ENCODE measurements at places on chromosomes 7 and 10. TPM values are rescaled to one million over a fixed set of nuclear protein-coding genes. Genes with fewer than 3 reads are reported as not detected.

PTER gene
- total RNA-seq = 13.4 TPM

ABCC2 gene
- total RNA-seq = 201 TPM

INMT gene
- total RNA-seq = not detected

MOGAT3 gene
- total RNA-seq = not detected

SPDYE2 gene
- total RNA-seq = not detected

SPAM1 gene
- total RNA-seq = not detected

CCDC6 gene
- total RNA-seq = 22.2 TPM

JAZF1 gene
- total RNA-seq = 6.1 TPM

LIPJ gene
- total RNA-seq = not detected

PTN gene
- total RNA-seq = not detected

ANAPC16 gene
- total RNA-seq = 80.9 TPM

TRIM73 gene
- total RNA-seq = 2.0 TPM
